ENCODE measurements at places on chromosomes 1 and 21.

GRCh38 chr1:225809842-225810578 lies at the start of gene EPHX1:
EPHX1 (plus strand) TSS chr1:225810124; CDS start chr1:225828730, 18,606 bp downstream.
- DNase-seq = peak; percentile 79

DNA sequence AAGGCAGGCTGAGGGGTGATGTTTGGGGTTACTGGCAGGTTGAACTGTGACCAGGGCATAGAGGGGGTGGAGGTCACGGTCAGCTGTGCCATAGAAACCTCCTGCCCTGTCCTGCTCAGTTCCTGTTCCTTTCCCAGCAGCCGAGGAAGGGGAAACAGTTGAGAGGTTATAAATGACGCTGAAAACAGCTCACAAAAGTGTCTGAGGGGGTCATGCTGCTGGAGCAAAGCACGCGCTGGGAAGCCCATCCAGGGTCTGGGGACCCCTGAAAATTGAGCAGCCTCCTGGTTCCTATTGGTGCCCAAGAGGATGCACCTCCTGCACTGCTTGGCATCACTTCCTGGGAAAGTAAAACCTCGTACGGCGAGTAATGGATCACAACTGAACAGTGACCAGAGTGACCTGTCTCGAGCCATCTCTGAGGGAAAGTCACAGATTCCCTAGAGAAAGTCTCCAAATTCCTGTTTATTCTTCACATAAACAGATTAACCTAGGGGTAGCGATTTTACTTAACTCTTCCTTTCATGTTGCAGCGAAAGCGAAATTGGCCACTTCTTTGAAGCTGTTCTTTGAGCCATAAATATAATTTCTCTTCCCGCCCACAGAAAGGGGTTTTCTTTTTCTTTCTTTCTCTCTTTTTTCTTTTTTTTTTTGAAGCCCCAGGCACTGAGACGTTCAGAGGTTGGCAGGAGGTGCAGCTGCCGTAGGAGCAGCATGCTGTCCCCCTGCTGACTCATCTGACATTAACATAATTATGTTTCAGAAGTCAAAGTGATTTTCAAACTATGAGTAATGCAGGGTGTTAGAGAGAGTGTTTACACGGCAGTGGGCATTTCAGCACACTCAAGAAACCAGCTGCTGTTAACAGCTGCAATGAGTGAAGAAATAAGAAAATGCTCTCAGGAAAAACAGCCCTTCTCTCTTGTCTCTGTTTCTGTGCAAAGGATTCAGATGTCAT lies 41.8 kb upstream of the ATF3 start:
- DNase-seq = peak; percentile 71

DNA sequence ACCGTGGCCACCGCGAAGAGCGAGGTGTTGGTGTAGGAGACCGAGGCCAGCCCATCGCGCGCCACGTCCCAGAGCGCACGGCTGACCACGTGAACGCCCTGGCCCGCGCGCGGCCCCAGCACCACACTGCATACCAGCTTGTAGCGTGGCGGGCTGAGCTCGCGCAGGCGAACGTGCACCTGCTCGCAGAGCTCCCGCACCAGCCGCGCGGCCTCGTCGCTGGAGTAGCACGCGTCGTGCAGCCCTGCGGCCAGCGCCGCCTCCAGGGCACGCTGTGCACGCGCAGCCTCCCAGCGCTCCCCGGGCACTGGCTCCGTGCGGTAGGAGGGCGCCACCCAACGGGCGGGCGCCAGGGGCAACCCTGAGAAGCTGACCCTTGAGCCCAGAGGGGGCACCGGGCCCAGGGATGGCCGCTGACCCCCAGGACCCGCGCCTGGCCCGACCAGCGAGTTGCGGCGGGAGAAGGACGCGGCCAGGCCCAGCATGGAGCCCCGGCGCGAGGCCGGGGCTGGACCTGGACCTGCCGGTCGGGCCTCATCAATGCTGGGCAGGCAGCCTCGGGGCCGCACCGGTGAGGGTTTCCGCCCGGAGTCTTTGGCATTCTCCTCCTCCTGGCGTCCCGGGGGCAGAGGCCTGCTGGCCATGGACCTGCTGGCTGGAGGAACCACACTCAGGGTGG lies 987 bp downstream of the DYNLT4 start:
- DNase-seq = no peak

- no peak for DNase-seq
Measured at GRCh38 chr1:101139821-101140718, 96.7 kb upstream of the S1PR1 start.

DNA sequence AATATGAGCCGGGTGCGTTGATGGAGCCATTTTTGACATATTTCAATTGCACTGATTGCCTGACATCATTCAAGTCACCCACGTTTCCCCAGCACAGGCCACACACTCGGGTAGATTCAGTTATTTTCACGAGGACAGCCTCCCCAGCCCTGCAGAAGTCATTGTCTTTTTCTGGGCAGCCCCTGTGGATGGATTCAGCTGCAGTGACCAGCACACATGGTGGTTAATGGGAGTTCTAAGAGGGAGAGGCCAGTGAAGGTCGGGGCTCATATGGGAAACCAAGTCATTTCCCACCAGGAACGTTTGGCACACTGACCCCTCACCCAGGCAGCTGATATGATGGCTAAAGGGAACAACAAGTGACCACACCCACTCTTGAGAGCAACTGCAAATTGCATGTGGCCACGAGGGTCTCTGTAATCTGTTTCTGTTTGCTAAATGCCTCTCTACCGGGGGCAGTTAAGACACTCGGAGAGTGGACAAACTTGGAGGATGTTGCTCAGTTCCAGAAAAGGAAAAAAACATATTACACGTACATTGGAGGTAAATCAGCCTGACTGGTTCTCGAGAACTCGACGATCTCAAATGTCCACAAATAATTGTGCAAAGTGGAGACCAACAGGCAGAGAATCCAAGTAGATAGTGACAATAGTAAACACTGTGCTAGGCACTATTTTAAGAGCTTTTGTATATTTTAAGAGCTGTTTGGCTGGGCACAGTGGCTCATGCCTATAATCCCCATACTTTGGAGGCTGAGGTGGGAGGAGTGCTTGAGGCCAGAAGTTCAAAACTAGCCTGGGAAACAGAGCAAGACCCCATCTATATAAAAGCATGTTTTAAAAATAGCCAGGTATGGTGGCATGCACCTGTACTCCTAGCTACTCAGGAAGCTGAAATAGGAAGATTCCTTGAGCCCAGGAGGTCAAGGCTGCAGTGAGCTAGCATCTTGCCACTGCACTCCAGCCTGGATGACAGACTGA lies 167.2 kb upstream of the IRF2BP2 start:
- DNase-seq = no peak

- DNase-seq = no peak
Measured at GRCh38 chr1:192399161-192399560, 82.4 kb downstream of the RGS21 start.

Measured in activated naive CD8-positive, alpha-beta T cell treated with anti-CD3 and anti-CD28 coated beads for 36 hours (primary cell).